ENCODE measurements at places on chromosomes 16 and 17.

DNA sequence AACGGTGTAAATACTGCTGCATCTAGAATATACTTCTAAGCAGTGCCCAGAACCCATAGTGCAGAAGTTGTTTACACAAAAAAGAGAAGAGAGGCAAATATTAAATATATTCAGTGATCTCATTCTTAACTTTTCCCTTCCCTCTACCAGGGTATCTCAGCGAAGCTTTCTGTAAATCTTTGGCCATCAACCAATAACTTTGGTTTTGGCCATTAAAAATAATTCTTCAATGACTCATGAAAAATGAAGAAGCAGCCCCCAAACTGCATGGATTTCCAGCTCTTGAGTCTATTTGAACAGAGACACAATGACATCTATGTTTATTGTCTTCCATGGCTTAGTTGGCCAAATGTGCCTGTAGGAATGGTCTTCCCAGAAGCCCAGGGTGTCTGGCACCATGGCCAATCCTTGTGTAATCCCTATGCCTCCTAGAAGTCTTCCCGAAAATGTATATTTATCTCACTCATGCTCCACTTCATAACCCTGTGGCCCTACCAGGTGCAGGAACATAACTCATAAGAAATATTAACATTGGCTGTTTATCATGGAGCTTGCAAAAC lies 646.6 kb downstream of the TOX3 start:
- no peak for DNase-seq

- DNase-seq: no peak
Measured at GRCh38 chr16:4370570-4371356, 885 bp upstream of the VASN start.

DNA sequence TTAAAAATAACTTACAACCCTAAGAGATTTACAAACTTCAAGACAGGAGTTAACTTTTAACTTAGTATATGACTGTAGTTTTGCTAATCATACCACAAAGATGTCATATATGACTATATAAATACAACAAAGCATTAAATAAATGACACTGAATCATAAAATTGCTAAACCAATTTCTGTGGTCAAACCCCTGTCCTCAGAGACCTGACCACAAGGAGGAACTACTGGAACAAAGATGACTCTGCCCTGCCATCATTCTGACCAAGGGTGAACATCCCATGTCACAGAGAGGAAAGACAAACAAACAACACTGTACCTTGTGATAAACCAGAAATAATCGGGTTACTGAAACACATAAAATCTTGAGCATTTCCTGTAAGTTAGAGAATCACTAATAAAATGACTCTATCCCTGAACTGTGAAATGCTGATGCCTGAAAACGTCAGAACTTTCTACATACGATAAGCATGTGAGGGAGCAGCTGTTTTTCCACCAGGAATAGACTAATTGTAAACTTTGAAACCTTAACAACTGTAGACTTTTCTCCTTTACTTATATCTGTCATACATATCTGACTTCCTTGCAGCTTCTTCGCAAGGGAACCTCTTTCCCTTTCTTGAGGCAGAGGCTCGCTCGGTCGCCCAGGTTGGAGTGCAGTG lies 47.9 kb downstream of the WDR59 start:
- DNase-seq: peak; percentile 68

DNA sequence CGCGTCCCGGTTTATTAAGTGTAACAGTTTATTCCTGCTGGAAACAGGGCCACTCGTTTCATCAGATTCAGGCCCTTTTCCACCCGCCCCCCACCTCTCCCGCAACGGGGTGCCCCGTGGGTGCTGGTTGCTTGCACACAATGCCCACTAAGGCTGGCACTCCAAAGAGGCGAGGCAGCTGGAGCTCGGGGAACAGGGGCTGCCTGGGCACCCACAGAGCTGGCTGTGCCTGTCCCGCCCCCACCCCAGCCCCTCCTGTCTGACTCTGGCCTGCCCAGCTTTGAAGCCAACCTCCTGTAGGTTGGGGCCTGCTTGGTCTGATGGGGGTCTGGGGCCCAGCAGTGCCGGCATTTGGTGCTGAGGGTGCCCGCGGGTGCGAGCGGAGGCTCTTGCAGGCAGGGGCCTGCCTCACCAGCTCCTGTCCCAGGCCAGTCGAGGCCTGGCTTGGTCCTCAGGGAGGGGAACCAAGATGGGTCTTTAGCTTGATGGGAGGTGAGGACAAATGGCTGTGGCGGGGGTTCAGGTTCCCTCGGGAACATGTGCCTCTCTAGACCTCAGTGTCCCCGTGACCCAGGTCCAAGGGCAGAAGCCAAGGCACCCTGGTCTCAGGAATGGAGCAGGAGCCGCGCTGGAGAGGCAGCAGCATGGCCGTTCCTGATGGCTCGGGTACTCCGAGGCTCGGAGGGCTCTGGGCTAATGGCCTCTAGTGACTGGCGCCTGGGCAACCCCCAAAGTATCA lies 20.1 kb downstream of the MYBBP1A start:
- DNase-seq: no peak

DNA sequence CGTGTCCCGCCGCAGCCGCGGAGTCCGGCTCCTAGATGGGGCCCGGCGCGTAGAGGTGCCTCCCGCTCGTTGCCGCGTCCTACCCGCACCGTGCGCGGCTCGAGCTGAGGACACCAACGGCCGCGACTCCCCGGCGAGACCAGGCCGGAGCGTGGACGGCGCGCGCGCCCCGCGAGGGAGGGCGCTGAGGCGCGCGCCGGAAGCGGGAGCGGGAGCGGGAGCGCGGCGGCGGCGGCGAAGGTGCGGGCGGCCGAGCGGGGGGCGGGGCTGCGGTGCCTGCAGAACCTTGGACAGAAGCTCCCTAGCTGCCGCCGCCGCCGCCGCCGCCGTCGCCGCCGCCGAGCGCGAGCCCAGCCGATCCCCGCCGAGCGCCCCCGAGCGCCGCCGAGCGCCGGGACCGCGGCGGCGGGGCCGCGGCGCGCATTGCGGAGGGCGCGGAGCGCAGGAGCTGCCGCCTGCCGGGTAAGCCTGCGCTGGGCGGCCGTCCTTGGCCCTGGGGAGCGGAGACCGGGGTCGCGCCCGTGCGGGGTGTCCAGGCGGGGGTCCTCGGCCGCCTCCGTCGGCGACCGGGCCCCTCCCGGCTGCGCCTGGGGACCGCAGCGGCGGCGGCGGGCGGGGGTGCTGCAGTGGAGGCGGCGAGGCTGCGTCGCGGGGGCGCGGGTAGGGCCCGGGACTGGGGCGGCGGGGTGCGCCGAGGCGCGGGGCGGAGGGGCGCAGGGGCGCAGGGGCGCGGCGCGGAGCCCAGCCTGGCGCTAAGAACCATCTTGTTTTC lies at the start of gene CDK5R1:
Gene CDK5R1, plus strand, starts transcription at position 293 of the 772 bp plus-strand sequence. CDS start 628 bp downstream, outside the sequence.
- peak; percentile 51 for DNase-seq

DNA sequence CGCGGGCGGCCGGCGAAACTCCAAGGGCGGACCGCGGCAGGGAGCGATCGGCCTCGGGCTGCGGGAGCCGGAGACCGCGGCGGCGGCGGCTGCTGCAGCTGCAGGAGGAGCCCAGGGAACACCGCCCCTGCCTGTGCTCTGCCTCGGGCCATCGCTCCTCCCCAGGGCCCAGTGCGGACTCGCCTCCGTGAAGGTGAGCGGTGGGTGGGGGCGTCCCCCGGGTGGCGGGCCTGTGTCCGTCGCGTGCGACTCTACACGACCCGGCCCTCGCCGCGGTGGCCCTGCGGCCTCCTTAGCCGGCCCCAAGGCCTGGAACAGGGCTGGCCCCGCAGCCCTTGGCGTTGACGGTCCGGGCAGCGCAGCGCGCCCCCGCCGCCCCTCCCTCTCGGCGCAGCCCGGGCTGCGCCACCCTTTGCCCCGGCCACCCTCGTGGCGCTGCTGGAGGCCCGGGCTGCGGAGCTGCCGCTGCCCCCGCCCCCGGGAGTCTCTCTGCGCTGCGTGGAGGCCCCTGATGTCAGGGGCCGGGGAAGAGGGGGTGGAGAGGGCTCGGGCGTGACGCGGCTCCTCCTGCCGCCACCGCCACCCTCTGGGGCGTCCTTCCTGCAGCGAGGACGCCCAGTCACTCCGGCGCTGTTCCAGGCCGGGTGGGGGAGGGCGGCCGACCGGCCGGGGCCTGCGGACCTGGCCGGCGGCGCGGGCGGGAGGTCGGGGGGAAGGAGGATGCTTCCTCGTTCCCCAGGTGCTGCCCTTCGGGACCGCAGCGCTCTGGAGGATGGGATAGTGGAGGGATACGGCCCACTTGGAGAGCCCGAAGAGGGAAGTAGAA lies 485 bp downstream of the DYNLL2 start:
- peak; percentile 48 for DNase-seq

DNA sequence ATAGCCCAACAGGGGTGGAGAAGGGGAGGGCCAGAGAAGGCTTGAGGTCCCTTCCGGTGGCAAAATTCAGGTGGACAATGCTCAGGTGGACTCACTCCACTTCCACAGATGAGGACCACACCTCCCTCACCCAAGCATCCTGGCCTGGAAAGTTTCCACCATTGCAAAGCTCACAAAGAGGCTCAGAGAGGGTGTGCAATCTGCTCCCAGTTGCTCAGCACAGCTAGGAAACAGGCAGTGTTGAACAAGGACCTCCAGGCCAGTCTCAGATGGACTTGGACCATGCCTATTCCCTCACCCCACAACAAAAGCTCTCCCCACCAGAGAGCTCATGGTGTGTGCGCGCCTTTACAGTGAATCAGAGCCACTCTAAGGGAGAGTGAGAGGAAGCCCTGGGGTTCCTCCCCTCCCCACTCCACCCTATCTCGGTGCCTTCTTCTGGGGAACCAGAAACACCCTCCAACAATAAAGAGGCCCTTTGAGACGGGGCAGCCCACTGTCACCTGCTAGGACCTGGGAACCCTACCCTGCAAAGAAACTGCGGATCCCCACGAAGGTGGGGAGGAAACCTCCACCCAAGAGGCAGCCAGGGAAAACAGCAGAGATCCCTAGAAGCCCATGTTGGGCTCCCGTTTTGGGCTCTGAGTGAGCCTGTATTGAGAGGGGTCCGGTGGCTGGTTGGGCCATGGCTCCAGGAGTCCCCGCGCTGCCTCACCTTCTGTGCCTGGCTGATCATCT lies 1.6 kb downstream of the FAM83G start:
- no peak for DNase-seq

GRCh38 chr16:3589001-3589400 lies 11.8 kb upstream of the NLRC3 start:
- DNase-seq: no peak

- peak; percentile 45 for DNase-seq
Measured at GRCh38 chr16:48231727-48232492, 12.2 kb upstream of the LONP2 start.

DNA sequence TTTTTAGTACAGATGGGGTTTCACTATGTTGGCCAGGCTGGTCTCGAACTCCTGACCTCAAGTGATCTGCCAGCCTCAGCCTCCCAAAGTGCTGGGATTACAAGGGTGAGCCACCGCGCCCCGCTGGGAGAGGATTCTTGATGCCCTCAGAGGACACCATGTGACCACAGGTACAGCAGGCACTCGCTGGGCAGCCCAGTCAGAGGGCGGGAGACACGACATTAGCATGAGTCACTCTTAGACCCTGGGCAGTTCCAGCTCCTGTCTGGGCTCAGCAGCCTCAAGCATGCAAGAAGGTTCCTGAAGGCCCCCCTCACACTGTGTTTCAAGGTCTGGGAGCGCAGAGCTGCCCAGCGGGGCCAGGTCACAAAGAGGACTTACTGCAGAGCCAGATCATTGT lies 11.9 kb downstream of the STAC2 start:
- DNase-seq: no peak

GRCh38 chr17:67041531-67041930 lies 2.8 kb upstream of the CACNG1 start:
- DNase-seq: no peak

DNA sequence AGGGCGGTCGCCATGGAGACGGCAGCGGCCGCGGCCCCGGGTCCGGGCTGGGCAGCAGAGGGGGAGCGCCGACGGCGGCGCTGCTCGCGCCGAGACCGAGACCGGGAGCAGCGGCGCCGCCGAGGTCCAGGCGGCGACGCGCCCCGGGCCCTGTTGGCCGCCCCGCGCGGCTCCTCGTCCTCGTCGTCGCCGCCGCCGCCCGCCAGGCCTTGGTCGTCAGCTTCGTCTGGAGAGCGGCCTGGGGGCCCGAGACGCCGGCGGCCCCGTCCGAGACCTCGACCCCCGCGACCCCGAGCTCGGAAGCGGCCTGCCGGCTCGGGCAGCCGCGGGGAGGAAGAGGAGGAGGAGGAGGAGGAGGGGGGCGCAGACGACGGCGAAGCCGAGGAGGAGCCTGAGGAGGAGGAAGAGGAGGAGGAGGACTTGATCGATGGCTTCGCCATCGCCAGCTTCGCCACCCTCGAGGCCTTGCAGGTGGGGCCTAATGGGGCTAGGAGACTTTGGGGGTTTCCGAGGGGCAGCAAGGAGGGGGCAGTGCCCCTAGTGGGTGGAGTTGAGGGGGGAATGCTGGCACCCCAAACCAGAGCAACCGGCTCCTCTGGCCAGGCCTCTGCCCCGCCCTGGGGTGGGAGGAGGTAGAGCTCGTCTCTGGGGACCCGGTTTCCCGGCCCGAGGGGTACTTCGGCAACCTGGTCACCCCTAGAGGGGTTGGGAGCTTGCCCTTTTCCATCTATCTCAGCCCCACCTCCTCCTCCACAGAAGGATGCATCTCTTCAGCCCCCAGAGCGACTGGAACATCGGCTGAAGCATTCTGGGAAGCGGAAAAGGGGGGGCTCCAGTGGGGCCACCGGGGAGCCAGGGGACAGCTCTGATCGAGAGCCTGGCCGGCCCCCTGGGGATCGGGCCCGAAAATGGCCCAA lies 1.5 kb downstream of the FBRS start:
- peak; percentile 42 for DNase-seq

DNA sequence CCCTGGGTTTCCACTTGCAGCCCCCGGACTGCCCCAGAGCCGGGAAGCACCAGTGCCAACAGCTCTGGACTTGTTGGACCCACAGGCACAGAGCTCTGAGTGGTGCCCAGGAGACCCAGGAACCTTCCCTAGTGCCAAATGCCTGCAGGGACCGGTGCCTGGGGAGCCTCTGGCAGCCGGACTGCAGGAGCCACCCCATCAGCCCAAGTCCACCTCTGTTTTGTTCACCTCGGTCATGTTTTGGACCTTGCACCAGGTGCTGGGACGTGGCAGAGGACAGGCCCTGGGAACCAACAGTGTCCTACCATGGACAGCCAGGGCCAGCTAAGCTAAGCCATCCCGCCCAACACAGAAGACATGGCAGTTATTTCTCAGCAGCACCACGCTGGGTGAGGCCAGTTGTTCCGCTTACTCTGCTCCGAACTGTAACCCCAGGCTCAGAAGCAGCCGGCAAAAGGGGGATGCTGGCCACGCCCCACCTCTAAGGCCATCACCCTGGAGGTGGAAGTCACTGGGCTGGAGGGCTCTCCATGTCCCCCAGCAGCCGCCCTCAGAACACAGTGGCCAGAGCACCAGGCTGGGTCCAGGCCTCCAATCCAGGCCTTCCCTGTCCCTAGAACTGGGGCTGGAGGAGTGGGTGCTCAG lies 79.8 kb downstream of the AMFR start:
- DNase-seq: no peak

- no peak for DNase-seq
Measured at GRCh38 chr17:33628500-33629346, 335.6 kb upstream of the ASIC2 start.

GRCh38 chr17:1082579-1082978 lies 85.7 kb downstream of the TIMM22 start:
- no peak for DNase-seq

GRCh38 chr17:76276461-76277299 lies 11.5 kb downstream of the UBALD2 start:
- no peak for DNase-seq

GRCh38 chr16:19781226-19781625 lies 63.2 kb downstream of the IQCK start:
- DNase-seq: no peak

- DNase-seq: no peak
Measured at GRCh38 chr16:68360956-68361355, 50.1 kb downstream of the PRMT7 start.

Measured in activated CD4-positive, alpha-beta T cell treated with anti-CD3 and anti-CD28 coated beads, Interleukin-2, Interleukin-4, amounts not matched to agents 100 ng/mL and 50 ng/mL, durations not matched to agents 16 hours and 8 hours (primary cell).